Renal cortex interstitium (tissue), 15 donors: ENCODE measurements at places on chromosomes 11 and 22. TPM values are rescaled to one million over a fixed set of nuclear protein-coding genes. Genes with fewer than 3 reads are reported as not detected.
A peak's percentile ranks its signal among the peaks of the same experiment; 100 is the strongest.

- peak; percentile 54 for DNase-seq
Observed at GRCh38 chr11:125141686-125142535, 22.6 kb upstream of the PKNOX2 start.

DNA sequence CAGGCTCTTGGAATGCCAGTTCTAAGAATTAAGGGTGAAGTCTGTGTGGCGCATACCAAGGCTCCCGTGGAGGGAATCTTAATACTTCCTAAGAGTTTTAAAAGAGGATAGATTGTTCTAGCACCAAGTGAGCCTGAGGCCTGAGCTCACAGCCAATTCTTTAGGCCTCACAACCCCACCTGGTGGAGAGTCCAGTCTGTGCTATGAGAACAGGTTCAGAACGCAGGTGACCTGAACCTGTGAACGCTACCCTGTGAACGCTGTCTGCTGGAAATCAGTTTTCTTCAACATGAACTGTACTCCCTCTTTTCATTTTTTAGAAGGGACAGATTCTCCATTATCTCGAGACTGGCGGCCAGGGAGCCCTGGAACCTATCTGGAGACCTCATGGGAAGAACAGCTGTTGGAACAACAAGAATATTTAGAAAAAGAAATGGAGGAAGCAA, 43.2 kb upstream of the DLAT start:
- DNase-seq = no peak

- DNase-seq = peak; percentile 60
Observed at GRCh38 chr11:6604081-6604626, 580 bp downstream of the ILK start.

The HDHD5 gene
- 30.4 TPM for polyA plus RNA-seq

DNA sequence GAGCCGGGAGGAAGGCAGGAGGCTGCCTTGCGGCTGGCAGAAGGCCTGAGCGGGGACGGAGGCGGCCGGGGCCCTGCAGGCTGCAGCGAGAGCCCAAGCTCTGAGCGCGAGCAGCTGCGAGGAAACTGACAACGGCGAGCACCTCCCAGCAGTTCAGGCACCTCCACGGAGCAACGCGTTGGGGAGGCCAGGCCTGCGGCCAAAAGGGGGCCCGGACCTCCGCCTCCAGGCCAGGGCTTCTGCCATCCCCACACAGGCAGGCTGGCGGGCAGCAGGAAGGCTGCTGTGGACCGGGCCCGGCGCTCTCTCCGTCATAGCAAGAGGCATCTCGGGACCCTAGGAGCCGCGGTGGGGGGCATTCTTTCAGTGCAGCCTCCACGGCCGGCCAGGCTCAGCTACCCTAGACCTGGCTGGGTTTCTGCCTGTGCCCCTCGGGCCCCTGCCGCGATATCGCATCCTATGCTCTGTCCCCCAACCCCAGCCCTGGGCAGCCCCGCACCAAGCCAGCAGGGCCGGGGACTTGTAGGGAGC, 22.9 kb upstream of the SLC22A12 start:
- no peak for DNase-seq
